Natural killer cell (primary cell): ENCODE measurements at places on chromosomes 13 and 19. TPM values are rescaled to one million over a fixed set of nuclear protein-coding genes. Genes with fewer than 3 reads are reported as not detected.

ZNF534 gene
- total RNA-seq = not detected

ZNF442 gene
- 2.8 TPM for total RNA-seq

DNA sequence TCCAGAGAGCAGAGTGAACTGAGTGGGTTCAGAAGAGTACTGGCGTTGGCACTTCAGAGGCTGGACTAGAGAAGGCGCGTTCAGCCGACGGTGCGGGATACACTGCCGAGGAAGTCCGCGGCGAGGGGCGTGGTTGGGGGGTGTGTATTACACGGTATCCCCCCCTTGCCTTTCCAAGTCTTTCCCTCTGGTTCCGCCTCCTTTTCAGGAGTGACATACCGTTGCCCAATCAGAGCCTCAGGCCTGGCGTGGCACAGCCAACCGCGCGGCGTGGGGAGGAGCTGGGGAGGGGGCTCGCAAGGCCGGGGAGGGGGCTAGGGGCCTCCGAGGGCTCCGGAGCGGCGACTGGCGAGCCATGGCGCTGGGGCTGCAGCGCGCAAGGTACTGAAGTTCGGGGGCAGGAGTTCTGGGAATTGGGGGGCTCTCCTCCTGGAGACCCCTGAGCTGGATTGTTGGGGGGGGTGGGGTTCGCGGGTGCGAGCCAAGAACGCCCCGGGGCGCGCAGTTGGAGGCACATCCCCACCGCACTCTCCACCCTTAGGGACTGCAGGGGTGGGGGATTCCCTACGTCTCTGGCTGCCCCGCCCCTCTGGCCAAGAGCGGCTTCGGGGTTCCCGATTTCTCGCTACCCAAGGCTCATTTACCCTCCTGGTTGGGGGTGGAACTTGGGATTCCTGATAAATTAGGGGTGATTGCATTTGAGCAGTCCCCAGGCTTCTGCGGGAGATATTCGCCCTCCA lies at the start of gene HIF3A:
Gene HIF3A (plus strand): TSS at position 321 of the 740 bp plus-strand sequence. CDS start 35 bp downstream, at position 356.
- no peak within 1 kb of the TSS for H3K27ac ChIP-seq
- no peak for DNase-seq
- H3K4me1 ChIP-seq = no peaks in the 10 kb centered on the region
- H3K36me3 ChIP-seq = no peaks in the 10 kb centered on the region

DNA sequence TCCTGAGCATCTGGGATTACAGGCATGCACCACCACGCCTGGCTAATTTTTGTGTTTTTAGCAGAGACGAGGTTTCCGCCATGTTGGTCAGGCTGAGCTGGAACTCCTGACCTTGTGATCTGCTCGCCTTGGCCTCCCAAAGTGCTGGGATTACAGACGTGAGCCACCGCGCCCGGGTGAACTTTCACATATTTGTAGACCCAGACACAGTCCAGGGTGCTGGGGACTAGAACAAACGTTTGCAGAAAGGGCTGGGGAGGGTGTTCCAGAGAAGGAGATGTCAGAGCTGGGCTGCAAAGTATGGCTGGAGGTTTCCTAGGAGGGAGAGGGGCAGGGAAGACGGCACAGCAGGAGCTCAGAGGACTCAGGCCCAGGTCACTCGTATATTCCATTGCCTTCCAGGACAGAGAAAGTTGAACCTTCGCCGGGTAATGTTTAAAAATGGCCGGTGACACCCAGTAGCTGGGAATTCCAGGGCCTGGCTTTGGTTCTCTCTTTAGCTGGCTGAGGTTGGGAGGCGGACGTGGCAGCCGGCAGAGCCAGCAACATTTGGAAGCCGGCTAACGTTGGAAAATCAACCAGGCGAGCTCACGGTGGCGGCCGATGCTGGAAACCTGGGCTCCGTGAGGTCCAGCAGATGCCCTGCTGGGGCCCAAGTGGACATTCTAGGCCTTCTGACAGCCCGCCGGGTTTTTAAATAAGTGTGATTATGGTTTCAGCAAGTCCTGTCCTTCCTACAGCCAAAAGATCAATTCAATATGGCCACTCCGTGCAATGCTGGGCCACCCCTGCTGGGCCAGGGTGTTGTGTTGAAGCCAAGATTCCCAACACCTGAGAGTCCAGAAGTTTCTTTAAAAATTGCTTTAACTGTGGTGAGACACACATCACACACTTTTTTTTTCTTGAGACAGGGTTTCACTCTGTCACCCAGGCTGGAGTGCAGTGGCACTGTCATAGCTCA lies 41.5 kb downstream of the NFIC start:
- no peaks in the 10 kb centered on the region for H3K36me3 ChIP-seq
- no peaks in the 10 kb centered on the region for H3K4me1 ChIP-seq
- no peak overlapping the region for H3K27ac ChIP-seq
- no peak for DNase-seq

GRCh38 chr19:803686-804418 lies 6.6 kb downstream of the PTBP1 start:
- H3K4me1 ChIP-seq = peaks cover 45% of the 10 kb centered on the region
- no peak for DNase-seq
- H3K4me3 ChIP-seq = no peak overlapping the region
- no peak overlapping the region for H3K27ac ChIP-seq

KCNRG gene
- total RNA-seq = 1.0 TPM
